ENCODE measurements at places on chromosomes 5 and 9.

- DNase-seq: peak; percentile 39
These were observed 47.9 kb upstream of the NCS1 start for GRCh38 chr9:130124085-130124860.

DNA sequence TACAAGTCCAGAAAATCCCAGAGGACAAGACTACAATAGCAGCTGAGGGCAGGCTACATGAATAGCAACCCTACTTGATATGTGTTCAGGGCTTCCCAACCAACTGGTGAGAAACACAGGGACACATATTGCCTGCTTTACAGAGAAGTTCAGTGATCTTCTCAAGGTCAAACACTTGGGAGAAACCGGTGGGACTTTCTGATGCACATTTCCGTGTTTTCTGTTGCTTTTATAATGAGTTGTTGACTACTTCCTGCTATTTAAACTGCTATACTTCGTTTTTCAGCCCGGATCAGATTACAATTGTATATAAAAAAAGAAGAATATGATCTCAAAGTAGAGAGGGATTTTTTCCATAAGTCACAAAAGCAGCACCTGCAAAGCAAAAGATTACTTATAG is 175.1 kb downstream of the SNX18 start:
- DNase-seq: no peak

- DNase-seq: no peak
These were observed 4.1 kb downstream of the PAEP start for GRCh38 chr9:135565636-135566035.

- DNase-seq: no peak
These were observed 58.1 kb downstream of the DENND1A start for GRCh38 chr9:123871781-123872180.

- DNase-seq: no peak
These were observed 115.1 kb downstream of the PCSK1 start for GRCh38 chr5:96317945-96318344.

- DNase-seq: no peak
These were observed 8.7 kb upstream of the QRFP start for GRCh38 chr9:130905125-130905901.

DNA sequence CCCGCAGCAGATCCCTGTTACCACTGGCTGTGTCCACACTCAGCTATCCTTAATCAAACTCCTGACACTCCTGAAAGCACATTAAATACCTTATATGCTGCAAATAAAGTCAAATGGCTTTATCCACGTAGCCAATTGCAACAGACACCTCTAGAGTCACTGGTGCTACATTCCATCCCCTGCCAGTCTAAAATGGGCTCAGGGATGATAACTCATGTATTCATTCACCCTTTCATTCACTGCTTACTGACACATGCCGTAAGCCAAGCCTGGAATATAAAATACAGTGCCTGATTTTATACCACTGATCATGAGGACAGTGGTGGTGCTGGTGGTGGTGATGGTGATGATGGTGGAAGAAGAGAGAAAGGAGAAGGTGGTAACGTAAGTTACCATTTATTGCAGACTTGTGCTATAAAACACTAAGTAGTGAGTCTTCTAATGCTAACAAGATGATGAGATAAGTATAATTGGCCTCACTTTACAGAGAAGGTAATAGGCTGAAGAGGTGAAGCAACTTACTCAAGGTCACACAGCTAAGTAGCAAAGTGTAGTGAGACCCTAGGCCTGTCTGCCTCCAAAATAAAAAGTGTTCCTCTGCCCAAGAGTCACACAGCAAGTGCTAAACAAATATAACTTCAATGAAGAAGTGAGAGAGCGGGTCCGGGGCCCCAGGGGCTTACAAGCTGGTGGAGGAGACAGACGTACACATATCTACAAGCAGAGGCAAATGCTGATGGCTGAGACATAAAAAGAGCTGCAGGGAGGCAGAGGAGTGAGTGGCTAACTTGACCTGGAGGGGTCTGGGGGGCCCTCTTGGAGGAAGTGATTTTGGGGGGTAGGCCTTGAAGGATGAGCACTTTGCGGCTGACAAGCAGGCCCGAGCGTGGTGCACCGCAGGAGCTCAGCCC is 1.2 kb downstream of the TTLL11 start:
- DNase-seq: no peak

- no peak for DNase-seq
These were observed 12.0 kb upstream of the AOPEP start for GRCh38 chr9:94714494-94714893.

- DNase-seq: no peak
These were observed 164.5 kb downstream of the MED27 start for GRCh38 chr9:131915181-131915580.

DNA sequence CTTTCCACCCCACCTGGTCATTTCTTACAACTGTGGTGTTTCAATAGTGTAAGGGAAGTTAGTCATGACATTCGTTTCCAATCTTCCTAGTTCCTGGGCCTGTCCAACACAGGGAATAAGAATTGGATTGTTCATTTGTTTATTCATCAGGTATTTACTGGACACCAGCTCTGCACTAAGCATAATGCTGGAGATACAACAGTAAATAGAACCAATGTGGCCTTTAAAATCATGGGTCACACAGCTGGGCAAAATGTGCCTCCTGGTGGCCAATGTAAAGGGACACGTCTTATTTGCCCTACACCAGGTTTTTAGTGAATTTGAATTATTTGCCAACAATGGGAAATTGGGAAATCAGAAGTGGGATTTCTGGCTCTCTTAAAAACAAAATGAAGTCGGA is 10.4 kb downstream of the ABLIM3 start:
- no peak for DNase-seq

DNA sequence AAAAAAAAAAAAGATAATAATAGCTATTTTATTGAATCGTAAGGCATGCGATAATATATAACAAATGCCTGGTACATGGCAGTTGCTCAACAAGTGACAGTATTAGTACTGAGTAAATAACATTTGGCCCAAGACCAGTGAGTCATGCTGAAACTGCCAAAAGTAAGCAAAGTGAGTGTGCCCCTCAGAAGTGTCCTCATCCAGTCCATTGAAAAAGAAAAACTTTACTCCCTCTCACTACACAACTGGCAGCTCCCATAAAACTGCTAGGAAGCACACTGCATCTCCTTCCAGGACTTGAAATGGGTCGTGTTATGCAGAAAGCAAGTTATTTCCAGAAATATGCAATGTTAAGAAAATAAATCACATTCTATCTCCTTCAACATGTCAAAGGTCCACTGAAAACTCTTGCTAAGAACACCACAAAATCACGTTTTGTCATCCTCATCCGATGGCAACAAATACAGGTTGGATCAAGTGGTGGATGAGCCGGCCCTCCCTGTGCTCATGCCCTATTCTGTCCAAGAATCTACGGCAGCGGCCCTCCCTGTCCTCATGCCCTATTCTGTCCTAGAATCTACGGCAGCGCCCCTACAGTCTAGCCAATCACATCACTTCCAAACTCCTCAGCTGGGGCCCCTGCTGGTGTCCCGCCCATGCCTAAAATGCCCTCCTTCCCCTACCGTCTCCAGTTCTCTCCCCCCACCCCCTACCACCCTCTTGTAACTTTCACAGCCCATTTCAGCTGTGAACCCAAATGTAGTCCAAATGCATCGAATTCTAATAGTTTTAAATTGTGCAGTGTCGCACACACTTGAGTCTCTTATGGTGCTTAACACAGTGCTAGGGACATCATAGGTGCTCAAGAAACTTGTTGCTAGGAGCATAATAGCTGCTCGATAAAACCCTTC is 12.5 kb downstream of the PTCH1 start:
- no peak for DNase-seq

GRCh38 chr5:78961743-78962142 is 23.4 kb downstream of the ARSB start:
- no peak for DNase-seq

DNA sequence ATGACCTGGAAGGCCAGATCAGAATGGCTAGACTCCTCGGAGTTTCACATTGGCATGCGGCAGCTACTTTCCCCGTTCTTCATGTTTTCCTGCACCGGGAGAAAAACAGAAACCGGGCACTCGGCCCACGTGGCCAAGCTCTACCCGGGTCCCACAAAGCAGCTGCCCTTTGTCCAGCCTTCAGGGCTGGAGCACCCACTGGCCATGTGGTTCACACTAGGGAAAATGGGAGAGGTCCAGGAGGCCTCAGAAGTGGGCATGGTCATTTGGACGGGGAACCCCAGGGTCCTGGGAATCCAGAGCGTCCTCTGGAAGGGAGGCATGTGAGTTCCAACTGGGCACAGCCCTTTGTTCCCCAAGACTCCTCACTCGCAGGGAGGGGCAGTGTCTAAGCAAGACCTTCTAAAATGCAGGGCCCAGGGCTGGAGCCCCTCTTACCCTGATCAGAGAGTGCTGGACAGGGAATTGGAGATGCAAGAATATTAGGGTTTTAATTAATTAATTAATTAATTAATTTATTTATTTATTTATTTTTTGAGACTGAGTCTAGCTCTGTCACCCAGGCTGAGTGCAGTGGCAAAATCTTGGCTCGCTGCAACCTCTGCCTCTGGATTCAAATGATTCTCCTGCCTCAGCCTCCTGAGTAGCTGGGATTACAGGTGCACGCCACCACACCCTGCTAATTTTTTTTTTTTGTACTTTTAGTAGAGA is 97.2 kb upstream of the CPEB4 start:
- DNase-seq: no peak

GRCh38 chr5:91183743-91184142 is 199.4 kb downstream of the ARRDC3 start:
- peak; percentile 87 for DNase-seq

- DNase-seq: no peak
These were observed 426.7 kb downstream of the CDK5RAP2 start for GRCh38 chr9:120153258-120153657.

- no peak for DNase-seq
These were observed 7.4 kb downstream of the EEIG1 start for GRCh38 chr9:127973169-127974000.

DNA sequence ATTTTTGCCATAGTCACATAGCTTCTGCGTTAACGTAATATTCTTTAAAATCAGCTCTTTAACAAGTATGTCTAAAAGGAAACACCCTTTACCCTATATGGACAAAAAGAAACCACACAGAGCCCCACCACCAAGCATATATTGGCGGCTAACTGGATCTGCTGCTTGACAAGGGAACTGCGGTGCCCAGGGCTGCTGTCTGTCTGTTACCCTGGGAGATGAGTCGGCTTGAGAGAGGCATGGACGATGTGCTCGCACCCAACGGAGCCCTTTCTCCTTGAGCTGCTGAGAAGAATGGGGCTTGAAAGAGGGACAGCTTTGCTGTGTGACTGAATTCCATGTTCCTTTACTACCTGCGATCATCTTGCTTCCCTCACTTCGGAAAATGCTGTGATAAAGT is 158.6 kb upstream of the SHB start:
- no peak for DNase-seq

DNA sequence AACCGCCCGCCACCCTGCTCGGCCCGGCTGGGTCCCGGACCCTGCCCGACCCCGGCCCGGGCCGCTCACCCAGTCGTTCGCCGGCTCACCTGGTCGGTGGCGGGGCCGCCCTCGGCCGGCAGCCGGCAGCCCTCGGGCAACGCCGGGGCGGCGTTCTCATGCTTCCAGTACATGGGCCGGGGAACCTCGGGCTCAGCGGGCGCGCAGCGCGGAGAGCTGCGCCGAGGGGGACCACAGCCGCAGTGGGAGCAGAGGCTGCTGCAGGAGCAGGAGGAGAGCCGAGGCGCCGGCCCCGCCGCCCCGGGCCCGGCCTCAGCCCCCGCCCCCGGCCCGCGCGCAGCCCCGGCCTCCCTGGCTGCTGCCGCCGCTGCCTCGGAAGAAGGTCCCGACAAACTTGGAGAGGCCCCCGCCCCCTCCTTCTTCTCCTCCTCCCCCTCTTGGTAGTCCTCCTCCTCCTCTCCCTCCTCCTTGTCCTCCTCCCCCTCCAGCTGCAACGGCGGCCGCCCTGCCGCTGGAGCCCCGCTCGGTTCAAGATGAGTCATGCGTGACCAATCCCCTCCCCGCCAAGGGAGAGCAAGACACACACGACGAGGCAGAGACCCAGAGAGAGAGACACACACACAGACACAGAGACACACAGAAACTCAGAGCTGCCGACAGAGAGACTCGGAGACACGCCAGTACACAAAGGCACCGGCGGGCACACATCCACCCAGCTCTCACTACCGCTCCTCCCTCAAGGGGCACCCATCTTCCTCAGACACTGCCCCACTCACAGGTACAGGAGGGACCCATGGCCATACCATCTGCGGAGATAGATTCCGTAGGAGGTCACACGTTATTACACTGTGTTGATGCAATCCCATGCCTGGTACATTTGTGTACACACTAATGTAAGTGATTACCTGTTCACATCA is at the start of gene LHX6:
TSS of gene LHX6 (minus strand) at position 390 of the 917 bp plus-strand sequence. CDS start at position 173, 217 bp downstream.
- no peak for DNase-seq

DNA sequence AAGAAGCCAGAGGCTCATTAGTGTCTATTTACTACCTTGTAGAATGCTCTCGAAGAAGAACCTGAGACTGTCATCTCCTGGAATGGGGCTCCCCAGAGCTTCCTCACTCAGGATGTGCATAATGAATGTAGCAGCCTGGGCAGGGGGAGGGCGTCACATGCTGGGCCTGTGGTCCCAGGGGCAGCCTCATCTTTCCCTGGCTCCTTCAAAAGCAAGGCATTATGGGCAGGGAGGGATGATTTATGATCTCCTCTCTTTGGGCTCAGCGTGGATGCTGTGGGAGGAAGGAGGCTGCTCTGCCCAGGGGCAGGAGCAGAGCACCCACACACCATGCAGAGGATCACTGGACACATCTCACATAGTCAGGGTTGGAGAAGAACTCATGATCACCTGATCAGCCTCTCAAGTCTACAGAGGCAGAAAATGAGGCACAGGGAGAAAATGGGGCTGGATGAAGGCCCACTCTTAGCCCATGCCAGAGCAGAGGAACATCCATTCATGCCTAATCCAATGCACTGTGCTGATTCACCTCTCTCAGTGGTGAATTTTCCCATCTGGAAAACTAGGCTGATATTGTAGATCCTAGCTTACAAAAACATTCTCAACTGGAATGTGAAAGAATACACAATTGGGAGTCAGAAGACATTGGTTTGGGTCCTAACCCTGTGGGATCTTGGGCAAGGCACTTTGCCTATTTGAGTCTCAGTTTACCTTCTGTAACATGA is 173.7 kb downstream of the CARTPT start:
- DNase-seq: no peak

- DNase-seq: no peak
These were observed 177.3 kb upstream of the RAD23B start for GRCh38 chr9:107105784-107106183.

- no peak for DNase-seq
These were observed 163.4 kb downstream of the GAS1 start for GRCh38 chr9:86783884-86784283.

DNA sequence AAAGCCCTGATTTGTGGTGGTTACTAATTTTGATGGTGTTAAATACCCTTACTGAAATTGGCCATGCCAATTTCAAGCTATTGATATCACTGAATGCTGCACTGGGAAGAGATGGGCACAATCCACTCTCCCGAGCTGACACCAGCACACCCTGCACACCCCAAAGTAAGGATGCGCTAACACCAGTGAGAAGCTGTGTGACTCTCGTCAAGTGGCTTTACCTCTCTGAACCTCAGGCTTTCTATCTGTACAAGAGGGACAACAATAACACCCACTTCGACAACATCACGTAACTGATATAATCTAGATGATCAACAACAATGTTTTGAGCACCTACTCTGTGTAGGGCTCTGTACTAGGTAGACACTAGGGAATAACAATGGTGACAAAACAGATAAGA is 8.0 kb upstream of the AKNA start:
- DNase-seq: no peak

- DNase-seq: no peak
These were observed 99.5 kb upstream of the MSX2 start for GRCh38 chr5:174624733-174625522.

GRCh38 chr5:75366787-75367186 is 29.8 kb downstream of the HMGCR start:
- no peak for DNase-seq
